Activated CD4-positive, alpha-beta T cell treated with anti-CD3 and anti-CD28 coated beads for 48 hours (primary cell): ENCODE measurements at places on chromosomes 6 and 20.
A peak's percentile ranks its signal among the peaks of the same experiment; 100 is the strongest.

DNA sequence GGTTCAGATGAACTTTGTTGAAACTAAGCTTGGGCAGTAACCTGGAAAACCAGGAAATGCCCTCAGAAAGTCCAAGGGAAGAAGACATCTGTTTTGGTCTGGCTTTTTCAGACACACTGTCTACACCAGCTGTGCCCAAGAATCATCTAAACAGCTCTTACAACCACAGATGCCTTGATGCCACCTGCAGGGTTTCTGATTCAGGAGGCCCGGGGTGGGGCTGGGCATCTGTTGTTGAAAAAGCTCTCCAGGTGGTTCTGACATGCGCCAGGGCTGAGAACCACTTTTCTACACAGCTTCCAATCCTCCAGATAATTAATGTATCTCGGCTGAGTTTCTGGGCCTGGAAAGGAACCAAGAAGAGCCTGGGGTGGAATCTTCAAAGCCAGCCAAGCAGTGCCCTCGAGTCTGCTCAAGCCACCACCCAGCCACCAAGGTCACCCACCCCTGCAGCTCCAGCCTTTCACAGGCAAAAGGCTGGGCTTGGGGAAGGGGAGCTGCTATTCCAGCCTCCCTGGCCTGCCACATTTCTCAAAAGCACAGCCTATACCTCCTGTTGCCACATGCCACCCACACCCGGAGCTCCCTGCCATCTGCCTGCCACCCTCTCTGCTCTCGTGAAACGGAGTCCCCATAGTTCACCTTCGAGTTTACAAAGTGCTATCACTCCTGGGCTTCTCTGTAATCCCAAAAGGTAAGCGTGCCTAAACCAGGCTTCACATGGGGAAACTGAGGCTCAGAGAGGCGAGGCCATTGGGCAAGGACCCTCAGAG, 9.4 kb downstream of the MDGA1 start:
- no peak for DNase-seq

- no peak for DNase-seq
These were observed 6.4 kb upstream of the MPC1 start for GRCh38 chr6:166389119-166389518.

DNA sequence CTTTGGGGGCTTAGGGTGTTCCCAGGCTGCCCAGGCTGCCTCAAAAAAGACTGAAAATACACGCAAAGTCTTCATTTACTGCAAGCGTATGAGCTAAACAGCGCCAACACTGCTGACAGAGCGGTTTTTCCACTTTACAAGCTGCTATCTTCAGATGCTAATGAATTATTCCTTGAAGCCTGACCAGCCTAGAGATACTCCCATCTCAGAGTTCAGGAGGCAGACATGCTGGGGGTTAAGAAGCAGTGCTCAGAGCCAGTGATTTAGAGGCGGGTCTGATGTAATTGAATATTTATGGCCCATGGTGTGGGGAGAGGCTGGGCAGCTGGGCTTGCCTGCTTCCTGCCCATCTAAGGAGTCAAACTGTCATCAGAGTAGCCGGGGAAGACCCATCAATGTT, 241.4 kb downstream of the SLC24A3 start:
- no peak for DNase-seq

GRCh38 chr6:135257631-135258405, 76.7 kb downstream of the MYB start:
- DNase-seq: no peak

DNA sequence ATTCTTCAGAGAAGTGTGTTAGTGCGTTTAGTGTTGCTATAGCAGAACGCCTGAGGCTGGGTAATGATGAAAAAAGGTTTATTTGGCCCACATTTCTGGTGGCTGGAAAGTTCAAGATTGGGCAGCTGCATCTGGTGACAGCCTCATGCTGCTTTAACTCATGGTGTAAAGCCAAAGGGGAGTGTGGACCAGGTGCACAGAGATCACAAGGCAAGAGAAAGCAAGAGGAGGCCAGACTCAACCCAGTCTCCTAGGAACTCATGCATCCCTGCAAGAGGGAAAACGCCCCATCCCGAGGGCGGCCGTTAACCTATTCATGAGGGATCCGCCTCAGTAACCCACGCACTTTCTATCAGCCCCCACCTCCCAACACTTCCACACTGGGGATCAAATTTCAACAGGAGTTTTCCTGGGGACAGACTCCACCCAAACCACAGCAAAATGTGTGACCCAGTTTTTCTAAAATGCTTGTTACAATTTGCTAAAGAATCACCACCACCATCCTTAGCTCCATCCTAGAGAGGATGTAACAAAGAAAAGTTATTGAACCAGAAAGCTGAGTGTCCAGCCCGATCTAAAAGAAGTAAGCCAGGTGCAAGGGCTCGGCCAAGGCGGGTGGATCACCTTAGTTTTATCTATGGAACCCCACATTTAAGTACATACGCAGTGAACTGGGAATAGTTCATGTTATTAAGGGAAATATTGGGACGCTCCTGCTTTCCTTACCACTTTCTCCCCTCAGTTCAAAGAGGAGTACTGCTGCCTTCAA, 164.8 kb downstream of the QKI start:
- DNase-seq: no peak

DNA sequence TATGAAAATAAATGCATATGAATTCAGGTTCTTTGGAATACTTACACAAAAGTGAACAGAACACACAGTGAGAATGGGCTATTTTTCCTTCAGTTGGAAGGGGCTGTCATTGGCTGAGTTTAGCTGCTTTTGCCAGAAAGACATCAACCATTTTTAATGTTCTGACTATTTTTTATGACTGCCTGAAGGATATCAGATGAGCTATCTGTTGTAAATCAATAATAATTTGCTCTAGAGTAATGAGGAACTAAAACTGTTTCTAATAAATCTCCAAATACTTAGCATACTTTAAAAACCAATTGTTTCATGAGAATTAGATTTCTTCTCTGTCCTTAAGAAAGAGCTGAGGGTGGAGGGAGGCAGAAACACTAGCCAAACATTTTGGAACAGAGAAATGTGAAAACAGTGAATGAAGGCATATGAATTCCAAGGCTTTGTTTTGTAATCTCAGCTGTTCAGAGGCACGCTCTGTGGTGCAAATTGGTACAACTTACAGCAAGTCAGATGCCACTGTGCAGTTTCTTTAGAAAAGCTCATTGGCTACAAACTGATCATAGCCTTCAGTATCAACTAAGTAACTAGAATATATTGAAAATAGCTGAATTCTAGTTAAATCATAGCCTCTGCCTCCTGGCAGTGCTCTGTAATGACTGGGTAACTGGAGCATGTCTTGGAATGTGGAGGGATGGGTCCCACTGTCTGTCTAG, 228.9 kb upstream of the JAG1 start:
- no peak for DNase-seq

DNA sequence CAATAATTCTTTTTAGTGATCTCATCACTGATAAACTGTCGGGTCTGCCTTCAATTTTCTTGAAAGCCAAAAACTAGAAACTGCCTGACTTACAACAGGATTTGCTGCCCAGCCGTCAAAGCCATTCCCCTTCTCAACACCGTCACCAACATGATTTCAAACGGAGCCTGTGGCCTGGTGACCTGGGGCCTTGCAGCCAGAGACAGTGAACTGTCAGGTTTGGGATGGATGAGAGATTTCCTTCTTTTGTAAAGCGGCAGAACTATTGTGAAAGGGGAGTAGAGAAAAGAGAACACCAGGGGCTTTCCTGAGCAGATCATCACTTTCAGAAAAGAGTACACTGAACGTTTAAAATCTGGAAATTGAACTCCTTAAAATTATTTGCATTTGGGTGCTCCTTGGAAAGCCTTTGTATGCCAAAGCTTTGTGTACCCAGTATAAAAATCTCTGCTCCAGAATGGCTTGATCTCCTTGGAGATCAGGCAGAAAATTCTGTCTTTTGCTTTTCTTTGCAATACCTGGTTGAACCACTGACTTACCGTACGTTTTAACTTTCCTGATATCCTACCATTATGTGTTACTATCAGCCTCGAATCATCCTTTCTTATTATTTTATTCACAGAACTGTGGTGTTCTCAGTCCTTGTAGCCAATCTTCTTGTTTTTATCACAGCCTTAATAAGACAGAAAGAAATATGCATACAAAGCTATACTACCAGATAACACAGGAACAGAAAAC, 125.2 kb downstream of the PACRG start:
- DNase-seq: no peak

DNA sequence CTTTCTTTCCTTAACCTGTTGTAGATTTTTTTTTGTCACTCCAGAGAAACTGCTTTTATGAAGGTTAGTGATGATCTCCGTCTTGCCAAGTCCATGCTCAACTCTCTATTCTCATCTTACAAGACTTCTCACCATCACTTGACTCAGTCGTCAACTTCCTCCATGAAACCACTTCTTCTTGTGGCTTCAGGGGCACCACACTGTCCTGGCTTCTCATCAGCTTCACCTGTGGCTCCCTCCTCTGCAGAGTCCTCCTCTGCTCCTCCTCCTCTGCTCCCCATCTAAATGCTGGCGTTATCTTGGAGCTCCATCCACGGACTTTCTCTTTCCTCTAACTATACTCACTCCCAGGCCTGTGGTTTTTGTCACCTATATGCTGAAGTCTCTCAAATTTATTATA, 187.5 kb downstream of the BACH2 start:
- peak; percentile 42 for DNase-seq

DNA sequence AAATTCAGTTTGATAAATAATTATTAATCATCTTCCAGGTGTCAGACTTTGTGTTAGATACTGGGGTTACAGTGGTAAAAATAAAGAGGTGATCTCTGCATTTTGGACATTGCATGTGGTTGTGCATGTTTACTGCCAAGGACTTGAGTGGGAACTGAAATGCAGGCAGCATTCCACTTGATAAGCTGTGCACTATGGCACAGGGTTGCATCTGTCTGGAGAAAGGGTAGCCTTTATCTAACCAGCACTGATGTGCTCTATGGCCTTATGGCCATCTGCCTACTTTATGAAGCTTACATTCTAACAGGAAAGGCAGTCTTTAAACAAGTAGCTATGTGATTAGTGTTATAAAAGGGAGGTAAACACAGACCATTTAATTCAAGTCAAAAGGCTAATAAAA, 53.0 kb upstream of the MLIP start:
- DNase-seq: no peak

GRCh38 chr6:25222006-25222678, 57.0 kb upstream of the CARMIL1 start:
- DNase-seq: no peak

- no peak for DNase-seq
These were observed 6.4 kb downstream of the MYLK4 start for GRCh38 chr6:2744209-2744771.

GRCh38 chr6:157821342-157822033, 1.6 kb upstream of the SNX9 start:
- no peak for DNase-seq

GRCh38 chr20:2116170-2116940, 14.7 kb downstream of the STK35 start:
- DNase-seq: no peak

DNA sequence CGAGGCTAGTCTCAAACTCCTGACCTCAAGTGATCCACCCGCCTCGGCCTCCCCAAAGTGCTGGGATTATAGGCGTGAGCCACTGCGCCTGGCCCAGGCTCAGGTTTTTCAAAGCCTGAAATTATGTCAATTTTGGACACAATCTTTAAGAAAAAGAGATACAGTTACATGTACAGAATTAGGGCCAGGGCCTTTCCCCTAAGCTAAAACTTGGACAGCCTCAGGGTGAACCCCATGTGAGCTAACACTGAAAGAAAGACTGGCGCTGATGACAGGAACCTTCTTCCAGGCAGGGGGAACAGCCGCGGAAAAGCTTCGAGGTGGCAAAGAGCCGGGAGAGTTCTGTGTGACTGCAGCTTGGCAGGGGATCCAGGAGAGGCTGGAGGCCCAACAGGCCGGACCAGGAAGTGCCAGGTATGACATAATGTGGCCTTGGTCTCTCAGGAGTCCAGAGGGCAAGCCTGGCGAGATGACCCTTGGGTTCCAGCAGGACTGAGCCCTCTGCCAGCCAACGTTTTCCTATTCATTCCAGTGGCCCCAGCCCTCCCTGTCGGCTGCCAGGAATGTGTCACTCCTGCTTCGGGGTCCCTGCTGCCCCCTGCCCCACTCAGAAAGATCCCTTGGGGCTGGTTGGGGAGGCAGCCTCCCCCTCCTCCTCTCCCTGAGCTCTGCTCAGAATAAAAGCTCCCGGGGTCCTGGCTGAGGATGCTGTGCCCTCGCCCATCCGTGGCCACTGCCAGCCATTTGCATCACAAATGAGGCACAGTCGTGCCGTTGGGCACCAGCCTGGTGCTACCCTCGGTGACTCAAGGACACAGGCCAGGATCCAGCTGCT, 37.3 kb downstream of the RBM38 start:
- no peak for DNase-seq

DNA sequence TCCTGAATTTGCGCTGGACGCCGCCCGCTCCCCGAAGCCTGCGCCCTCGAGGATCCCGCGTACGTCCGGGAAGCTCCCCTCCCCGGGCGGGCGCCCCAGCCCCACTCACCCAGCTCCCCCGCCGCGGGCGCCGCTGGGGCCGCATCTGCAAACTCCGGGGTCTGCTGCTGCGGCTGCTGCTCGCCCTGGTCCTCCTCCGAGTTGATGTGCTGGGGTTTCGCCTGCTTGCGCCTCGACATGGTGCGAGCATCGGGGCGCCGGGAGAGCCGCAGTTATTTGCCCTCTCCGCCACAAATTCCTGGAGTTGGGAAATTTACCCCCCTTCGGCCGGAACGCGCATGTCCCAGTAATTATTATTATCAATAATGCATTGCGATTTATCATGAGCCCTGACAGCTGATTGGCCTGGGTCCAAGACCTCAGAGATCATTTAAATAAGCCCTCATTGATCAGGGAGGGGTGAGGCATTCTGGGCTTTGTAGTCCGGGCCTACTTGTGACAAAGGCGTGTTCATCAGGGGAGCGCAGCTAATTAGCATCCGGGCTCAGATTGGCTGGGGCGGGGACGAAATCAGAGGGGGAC, at the start of gene SALL4:
TSS of gene SALL4 (minus strand) at position 352 of the 582 bp plus-strand sequence. CDS start at position 239, 113 bp downstream.
- no peak for DNase-seq

DNA sequence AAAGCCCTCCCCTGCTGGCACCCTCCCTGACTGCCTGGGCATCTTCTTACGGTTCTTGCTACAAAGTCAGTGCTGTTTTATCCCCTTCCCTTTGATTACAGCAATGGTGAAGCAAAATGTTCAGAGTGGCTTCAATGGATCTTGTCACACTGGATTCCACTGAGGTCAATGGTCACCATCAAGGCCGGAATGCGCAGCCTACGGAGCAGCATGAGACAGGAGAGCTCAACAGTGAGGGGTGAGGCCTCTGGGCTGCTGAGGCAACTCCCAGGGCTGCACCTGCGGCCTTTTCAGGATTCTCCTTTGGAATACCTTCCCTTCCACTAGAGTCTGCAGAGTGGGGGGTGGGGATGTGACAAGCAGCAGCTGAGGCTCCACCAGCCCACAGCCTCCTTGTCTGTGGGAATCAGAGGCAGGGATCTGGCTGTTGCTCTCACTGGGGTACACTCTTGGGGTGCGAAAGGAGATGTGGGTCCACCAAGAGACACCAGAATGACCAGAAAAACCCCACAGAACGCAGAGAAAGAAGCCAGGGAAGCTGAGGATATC, 40.4 kb upstream of the EMILIN3 start:
- DNase-seq: no peak

GRCh38 chr6:5752391-5752680, 254.4 kb downstream of the NRN1 start:
- DNase-seq: no peak

DNA sequence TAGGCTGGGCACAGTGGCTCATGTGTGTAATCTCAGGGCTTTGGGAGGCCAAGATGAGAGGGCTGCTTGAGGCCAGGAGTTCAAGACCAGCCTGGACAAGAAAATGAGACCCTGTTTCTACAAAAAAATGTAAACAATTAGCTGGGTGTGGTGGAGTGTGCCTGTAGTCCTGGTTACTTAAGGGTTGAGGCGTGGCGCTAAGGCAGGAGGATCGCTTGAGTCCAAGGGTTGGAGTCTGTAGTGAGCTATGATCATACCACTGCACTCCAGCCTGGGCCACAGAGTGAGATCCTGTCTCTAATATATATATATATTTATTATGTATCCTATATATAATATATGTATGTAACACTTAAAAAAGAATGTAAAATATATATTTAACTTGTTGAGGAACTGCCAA, 7.9 kb upstream of the ABRACL start:
- no peak for DNase-seq
